ENCODE measurements at places on chromosomes 3 and 15. TPM values are rescaled to one million over a fixed set of nuclear protein-coding genes. Genes with fewer than 3 reads are reported as not detected.

DNA sequence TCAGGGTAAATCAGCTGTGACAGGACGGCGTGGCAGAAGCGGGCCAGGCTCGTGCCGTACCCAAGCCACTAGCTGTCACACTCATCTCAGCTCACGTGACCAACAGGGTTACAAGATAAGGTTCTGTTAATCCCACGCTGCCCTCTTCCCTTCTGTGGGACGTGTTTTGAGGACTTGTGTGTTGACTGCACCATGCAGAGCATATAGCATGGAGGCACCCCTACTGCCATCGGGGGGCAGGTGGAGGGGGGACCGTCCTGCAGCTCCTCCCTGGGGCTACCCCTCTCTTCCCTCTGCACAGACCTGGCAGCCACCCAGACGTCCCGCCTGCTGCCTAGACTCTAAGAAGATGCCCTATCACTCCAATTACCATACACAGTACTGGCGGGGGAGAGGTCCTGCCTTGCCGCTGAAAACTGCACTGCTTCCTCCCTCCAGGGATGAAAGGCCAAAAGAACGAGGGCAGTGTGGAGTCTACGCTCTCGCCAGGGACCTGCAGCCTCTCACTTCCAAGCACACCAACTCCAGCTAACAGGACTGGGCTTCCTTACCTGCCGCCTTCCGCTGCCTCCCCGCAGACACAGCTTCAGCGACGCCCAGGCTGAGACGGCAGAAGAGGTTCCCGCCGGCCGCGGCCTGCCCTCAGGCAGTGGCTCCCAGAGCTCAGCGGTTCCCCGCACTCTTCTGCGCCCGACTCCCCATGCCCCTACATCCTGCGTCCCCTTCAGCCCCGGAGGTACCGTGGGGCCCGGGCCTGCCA, at the start of gene TNK2:
TNK2 (minus strand) TSS at position 618 of the 760 bp plus-strand sequence. CDS start 19,963 bp downstream, outside the sequence.
- DNase-seq, result peak; percentile 32

DNA sequence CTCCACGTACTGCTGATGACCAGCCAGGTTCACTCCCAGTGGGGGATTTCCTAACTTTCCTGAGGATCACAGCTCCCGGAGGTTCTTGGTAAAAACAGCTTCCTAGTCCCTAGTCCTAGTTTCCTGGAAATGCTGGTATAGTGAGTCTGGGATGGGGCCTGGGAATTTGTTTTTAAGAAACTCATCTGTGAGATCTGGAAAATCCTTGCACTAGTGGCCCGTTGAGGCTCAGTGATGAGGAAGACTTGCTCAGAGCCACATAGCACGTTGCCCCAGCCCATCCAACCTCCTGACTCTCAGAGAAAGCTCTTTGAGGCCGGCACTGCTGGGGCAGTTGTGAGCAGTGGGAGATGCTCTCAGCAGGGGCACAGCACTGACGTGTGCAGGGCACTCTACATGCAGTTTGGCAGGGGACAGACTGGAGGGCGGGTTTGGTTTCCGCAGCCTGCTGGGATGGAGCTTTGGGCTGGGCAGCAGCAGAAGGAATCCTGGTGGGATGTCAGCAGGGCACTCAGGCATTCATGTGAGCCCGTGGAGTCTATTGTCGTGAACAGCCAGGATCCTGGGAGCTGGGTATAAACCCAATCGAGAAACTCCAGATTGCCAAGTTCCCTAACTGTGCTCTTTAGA, 31.6 kb downstream of the SAXO2 start:
- DNase-seq, result no peak

- DNase-seq, result no peak
These were observed 173.8 kb downstream of the ADAMTS17 start for GRCh38 chr15:100167884-100168375.

DNA sequence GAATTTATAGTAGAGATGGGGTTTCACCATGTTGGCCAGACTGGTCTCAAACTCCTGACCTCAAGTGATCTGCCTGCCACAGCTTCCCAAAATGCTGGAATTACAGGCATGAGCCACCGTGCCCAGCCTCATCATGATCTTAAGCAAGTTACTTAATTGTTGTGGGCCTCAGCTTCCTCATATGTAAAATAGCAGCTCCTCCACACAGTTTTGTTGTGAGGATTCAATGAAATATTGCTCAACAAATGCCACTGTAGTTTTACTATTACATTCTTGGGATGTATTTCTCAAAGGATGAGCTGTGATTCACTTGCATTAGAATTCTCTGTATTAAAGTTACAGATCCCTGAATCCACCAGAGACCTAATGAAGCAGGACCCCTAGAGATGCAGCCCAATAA, 168.8 kb downstream of the ADAMTS9 start:
- DNase-seq, result no peak

DNA sequence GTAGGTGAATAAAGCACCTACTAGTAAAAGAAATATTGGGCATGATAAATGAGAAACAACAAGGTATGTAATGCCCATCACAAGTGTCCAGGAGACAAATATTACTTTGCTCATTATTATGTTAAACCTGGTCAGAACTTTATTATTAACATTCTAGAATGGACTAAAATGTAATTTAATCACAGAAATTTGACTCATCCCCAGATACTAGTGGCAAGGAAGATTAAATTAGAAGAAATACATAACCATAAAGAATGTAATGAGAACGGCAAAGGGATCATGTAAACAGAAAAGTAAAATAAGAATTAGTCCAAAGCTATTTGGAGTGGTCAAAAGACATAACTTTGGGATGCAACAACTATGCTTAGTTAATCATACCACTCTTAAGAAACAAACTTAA, 71.2 kb upstream of the STAC start:
- DNase-seq, result no peak

- peak; percentile 62 for DNase-seq
These were observed 109.6 kb upstream of the UMPS start for GRCh38 chr3:124620600-124621063.

DNA sequence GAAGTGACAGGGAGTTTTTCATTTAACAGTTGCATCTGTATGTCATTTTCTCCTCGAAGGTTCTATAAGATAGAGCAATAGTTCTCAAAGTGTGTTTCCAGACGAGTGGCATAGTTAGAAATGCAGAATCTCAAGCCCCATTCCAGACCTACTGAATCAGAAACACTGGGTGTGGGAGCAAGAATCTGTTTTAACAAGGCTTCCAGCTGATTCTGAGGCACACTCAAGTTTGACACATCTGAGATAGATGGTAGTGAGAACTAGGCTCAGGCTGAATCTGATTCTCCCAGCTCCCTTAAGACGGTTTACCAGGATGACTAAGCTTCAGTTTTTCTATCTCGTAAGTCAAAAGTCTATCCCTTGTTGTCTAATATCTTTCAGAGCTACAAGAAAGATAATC, 159.8 kb upstream of the NUDT16 start:
- DNase-seq, result no peak

DNA sequence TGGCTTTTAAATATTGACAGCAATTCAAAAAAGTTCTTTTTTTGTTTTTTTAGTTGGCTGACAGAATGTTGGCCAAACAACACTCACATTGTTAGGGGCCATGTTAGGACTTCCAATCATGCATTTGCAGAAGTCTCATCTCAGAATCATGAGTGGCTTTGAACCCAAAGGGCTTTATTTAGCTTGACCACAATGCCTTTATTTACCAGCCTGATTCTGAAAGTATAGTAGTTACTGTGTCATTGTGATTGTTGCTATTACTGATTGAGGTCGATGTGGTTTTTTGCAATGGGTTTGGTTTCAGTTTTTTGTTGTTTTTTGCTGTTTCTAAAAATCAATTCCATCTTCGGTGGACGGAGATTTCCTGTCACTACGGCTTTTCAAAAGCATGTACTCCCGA, 7.2 kb downstream of the GLDN start:
- DNase-seq, result no peak

DNA sequence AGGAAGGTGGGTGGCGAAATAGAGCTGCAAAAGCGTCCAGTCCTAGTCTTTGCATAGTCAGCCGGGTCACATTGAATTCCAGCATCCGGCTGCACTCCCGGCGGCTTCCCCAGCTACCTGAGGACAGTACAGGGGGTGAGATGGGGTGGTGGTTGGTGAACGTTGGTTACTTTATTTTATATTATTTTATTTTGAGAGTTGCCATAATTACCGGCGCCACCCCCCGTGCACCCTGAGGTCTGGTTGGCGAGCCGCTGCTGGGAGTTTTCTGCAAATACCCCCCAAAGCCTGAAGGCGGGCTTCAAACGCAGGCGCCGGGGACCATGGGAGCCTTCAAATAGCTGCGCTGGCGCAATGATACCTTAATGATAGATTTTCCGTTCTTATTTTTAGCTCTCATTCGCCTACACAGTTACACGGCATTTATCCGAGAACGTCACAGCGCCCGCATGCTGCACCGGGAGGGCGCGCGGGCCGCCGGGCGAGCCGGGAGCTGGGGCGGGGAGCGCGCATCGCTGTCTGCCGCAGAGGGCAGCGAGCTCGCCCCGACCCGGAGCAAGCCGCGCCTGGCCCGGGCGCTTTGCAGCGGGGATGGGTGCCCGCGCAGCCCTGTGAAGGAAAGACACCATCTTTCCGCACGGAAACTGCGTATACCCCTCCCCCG, 756 bp upstream of the RASGRF1 start:
- peak; percentile 10 for DNase-seq

DNA sequence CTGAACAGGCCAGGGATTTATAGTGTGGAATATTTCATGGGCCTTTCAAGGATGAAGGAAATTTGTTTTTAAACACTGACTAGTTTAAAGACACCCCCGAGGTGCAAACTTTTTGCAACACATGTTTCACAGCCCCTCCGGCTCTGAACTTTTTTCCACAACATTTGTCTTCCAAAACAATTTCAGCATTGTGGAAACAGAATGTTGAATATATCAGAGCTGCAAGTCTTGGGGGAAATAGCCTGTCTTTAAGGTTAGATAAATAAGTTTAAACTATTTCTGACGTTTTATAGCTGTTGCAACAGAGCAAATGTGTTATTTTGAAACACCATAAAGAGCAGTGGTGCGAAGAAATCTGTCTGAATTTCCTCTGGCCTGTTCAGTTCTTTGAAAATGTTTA, 229.2 kb upstream of the GOLGA6L4 start:
- no peak for DNase-seq

DNA sequence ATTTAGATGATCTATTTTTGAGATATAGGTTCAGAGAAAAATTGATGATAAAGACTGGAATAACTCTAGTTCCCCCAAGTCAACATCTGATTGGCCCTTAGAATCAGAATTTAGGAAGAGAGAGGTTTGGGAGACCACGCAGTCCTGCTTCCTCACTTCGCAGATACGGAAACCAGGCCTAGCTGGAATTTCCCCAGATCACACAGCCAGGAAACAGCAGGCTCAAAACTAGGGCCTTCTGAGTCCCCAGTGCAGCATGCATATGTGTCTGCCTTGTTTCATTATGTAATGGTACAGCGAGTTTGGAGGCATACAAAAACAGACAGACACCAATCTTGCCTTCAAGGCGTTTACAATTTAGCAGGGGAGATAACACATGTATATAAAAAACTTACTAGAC, 177.1 kb upstream of the ICE2 start:
- DNase-seq, result peak; percentile 67

GRCh38 chr3:177563792-177564191, 366.5 kb upstream of the TBL1XR1 start:
- no peak for DNase-seq

DNA sequence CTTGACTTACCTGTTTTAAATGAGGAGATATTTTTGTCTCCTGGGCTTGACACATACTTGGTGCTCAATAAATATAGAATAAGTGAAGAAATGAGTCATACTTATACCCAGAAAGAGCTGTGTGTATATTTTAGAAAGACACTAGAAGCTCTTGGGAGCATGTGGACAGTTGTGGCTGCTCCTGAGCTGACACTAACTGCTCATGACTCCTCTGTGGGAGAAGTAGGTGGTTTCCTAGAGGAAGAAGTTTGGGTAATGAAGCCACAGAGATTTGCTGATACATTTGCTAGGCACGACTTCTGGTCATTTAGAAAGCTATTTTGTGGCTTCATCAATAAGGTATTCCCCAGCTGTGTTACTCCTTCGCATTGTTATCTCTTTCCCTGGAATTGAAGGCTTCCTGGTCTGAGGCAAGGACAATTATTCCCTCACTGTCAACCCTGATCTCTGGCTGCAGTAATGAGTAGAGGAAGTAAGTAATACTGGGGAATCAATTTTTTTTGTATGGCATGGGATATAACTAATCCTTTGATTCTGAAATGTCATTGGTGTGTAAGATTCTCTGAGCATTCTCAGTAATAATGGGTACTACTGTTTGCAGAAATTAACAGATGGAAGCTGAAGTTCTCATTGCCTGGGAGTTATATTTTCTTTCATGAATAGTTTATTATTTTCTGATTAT, 79.6 kb upstream of the DCBLD2 start:
- peak; percentile 68 for DNase-seq

DNA sequence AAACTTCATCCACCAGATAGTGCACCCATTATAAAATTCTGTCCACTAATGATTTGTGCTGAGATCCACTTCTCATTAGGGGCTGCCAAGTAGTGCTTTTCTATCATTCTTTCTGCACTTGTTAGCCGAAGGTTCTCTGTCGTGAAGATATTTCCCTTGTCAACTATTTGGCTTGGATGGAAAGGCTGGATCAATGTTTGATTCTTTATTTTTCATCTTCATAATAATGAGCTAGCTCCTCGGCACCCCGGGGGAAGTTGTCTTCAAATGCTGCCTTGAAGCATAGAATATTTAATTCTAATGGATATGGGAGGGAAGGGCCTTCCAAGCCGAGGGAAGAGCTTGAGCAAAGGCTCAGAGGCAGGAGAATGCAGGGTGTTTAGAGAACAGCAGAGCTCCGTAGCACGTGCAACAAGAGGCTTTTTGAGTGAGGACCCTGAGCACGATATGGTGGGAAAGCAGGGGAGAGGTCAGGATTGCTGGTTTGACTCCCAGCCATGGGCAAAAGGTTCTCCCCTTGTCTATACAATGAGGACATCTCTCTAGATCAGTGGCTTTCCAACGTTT, 16.3 kb upstream of the MUC20 start:
- DNase-seq, result no peak

DNA sequence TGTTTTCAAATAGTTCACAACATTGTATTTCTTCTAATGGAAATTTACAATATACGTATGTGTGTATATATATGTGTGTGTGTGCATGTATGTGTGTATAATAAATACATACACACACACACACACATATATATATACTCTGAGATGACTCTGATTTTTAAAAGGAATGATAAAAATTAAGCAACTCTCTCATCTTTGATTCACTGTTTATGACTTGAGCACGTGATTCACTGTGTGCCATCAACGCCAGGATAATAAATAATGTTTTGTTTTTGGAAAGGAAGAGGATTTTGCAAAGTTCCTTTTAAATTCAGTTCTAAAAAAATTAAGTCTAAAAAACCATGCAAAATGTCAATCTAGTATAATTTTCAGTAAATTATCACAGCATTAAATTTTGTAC, 132.4 kb downstream of the P3H2 start:
- DNase-seq, result no peak

GRCh38 chr15:61946778-61947177, 113.5 kb downstream of the VPS13C start:
- DNase-seq, result no peak

Gene MAP1A
- 0.34 TPM for total RNA-seq

Gene NLGN1
- total RNA-seq, result 2.6 TPM

Gene FOXB1
- not detected for total RNA-seq

Gene PRKAR2A
- 35.6 TPM for total RNA-seq

Gene NOX5
- total RNA-seq, result under 0.01 TPM

Gene ARNT2
- 0.34 TPM for total RNA-seq
